ENCODE measurements at places on chromosomes 1 and 21.

GRCh38 chr1:179761296-179761695 lies 18.2 kb downstream of the FAM163A start:
- H3K27me3 ChIP-seq: peaks cover 1% of the 10 kb centered on the region
- H3K4me1 ChIP-seq: no peaks in the 10 kb centered on the region
- DNase-seq: no peak
- no peak overlapping the region for H3K4me3 ChIP-seq
- H3K27ac ChIP-seq: no peak overlapping the region

DNA sequence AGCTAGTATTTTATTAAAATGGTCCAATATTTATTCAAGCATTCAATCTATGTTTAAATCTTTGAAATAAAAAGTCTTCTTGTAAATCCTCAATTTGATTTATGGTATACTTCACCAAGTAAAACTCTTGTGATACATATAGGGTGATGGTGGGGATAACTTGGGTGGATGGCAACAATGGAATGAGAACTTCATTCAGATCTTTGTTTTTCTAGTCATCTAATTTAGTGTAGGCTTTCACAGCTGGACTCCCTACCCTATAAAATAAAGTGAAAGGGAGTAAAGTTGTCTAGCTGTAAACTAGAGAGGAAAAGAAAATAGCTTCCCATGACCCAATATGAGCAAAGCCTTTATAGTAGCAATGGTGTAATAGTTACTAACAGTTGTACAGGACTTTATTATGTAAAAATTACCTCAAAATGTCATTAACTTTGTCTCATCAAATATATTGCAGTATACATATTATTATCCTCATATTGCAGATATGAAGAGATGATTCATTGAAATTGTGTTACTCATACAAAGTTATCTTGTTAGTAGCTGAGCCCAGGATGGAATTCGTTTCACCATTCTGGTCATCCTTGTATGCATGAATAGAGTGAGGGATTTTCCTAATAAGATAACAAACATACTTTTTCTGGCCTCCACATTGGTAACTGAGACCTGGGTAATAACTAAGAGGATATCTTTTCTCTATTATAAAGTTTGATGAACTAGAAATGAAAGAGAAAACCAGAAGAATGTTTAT lies 1377.7 kb upstream of the ADGRL4 start:
- H3K4me3 ChIP-seq: no peak overlapping the region
- no peaks in the 10 kb centered on the region for H3K36me3 ChIP-seq
- no peaks in the 10 kb centered on the region for H3K27me3 ChIP-seq
- H3K4me1 ChIP-seq: no peaks in the 10 kb centered on the region
- H3K27ac ChIP-seq: no peak overlapping the region

DNA sequence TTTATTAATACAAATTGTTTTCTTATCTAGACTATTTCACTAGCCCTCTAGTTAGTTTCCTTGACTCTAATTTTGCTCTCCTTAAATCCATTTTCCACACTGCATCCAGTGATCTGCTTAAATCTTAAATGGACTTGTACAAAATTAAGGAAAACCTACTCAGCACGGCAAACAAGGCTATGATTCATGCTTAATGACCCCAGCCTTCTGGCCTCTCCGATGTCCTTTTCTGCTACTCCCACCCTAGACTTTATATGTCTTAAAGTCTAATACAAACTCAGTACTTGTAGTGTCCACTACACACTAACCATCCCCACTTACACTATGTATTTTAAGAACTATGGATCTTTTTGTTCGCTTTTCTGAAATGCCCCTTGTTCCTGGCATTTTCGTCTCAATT lies 2.2 kb downstream of the TMED5 start:
- H3K27me3 ChIP-seq: no peaks in the 10 kb centered on the region
- DNase-seq: no peak
- H3K27ac ChIP-seq: peak overlapping the region; percentile 98
- peaks cover 69% of the 10 kb centered on the region for H3K4me1 ChIP-seq
- H3K36me3 ChIP-seq: peaks cover 6% of the 10 kb centered on the region

DNA sequence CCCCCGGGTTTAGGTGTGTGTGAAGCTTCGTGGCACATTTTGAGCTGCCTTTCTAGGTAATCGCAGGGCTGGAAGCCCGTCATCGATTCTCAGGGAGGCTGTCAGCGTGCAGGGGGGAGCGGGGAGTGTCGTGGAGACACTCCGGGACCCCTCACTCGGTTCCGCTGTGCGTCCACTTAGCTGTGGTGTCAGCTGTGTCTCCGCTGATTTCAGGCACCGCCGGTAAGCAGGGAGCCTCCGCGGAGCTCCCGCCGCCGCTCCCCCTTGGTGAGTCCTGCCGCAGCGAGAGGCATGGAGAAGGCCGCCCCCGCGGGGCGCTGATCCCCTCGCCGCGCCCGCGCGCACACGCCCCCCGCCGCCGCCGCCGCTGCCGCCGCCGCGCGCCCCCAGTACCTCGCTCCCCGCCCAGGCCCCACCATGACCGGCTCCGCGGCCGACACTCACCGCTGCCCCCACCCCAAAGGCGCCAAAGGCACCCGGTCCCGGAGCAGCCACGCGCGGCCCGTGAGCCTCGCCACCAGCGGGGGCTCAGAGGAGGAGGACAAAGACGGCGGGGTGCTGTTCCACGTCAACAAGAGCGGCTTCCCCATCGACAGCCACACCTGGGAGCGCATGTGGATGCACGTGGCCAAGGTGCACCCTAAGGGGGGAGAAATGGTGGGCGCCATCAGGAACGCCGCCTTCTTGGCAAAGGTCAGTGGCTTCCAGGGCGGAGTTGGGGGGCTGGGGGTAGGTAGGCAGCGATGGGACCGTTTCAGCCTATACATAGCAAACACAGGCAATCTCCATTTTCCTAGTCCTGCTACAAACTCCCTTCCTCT lies 995 bp downstream of the VASH2 start:
- H3K36me3 ChIP-seq: no peaks in the 10 kb centered on the region
- H3K4me3 ChIP-seq: peak overlapping the region; percentile 79
- DNase-seq: no peak
- H3K4me1 ChIP-seq: peaks cover 16% of the 10 kb centered on the region
- no peak overlapping the region for H3K27ac ChIP-seq

- no peak overlapping the region for H3K4me3 ChIP-seq
- DNase-seq: no peak
- H3K36me3 ChIP-seq: no peaks in the 10 kb centered on the region
- peaks cover 6% of the 10 kb centered on the region for H3K27me3 ChIP-seq
- no peaks in the 10 kb centered on the region for H3K4me1 ChIP-seq
- no peak overlapping the region for H3K27ac ChIP-seq
Observed at GRCh38 chr21:42637267-42638041, 16.0 kb upstream of the PDE9A start.

- peaks cover 19% of the 10 kb centered on the region for H3K4me1 ChIP-seq
- peaks cover 14% of the 10 kb centered on the region for H3K36me3 ChIP-seq
- H3K4me3 ChIP-seq: no peak overlapping the region
- H3K27ac ChIP-seq: no peak overlapping the region
- no peak for DNase-seq
Observed at GRCh38 chr21:25960402-25960801, 210.2 kb downstream of the APP start.

DNA sequence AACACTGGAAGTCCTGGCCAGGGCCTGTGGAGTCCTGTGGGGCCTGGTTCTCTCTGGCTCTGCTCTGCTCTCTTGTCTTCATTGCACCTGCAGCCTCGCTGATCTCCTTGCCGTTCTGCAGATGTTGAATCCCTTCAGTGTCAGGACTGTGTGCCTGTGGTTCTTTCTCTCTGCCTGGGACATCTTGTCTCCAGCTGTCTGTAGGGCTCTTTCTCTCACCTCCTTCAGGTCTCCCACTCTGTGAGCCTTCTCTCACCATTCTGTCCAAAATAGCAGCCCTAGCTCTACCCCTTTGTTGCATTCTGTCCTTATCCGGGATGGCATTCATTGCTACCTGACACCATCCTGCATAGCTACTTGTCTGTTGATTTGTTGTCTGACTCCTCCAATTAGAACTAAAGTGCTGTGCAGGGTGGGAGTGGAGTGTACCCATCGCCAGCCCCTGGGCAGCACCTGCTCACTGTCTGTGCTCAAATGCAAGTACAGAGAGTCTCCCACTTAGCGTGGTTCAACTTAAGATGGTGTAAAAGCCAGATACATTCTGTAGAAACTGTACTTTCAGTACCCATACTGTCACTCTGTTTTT lies 8.9 kb downstream of the PGBD2 start:
- H3K4me3 ChIP-seq: no peak overlapping the region
- H3K36me3 ChIP-seq: peaks cover 71% of the 10 kb centered on the region
- H3K4me1 ChIP-seq: peaks cover 14% of the 10 kb centered on the region
- no peaks in the 10 kb centered on the region for H3K27me3 ChIP-seq

DNA sequence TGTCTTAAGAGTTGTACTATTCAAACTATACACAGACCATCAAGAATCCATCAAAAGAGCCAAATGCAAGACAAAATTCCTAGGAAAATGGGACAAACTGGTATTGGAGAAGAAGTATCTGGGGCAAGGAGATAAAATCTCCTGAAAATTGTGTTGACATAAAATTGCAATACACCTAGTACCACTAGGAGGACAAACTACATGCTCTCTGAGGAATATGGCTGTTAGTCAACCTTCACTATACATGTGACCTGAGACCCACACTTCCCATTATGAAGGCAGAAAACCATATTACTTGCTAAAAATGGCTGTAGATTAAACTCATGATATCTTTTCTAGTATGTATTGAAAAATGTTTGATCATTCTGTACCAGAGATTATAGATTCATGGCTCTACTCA lies 30.0 kb downstream of the IRF2BP2 start:
- no peaks in the 10 kb centered on the region for H3K36me3 ChIP-seq
- DNase-seq: no peak
- no peaks in the 10 kb centered on the region for H3K4me1 ChIP-seq
- no peak overlapping the region for H3K27ac ChIP-seq

DNA sequence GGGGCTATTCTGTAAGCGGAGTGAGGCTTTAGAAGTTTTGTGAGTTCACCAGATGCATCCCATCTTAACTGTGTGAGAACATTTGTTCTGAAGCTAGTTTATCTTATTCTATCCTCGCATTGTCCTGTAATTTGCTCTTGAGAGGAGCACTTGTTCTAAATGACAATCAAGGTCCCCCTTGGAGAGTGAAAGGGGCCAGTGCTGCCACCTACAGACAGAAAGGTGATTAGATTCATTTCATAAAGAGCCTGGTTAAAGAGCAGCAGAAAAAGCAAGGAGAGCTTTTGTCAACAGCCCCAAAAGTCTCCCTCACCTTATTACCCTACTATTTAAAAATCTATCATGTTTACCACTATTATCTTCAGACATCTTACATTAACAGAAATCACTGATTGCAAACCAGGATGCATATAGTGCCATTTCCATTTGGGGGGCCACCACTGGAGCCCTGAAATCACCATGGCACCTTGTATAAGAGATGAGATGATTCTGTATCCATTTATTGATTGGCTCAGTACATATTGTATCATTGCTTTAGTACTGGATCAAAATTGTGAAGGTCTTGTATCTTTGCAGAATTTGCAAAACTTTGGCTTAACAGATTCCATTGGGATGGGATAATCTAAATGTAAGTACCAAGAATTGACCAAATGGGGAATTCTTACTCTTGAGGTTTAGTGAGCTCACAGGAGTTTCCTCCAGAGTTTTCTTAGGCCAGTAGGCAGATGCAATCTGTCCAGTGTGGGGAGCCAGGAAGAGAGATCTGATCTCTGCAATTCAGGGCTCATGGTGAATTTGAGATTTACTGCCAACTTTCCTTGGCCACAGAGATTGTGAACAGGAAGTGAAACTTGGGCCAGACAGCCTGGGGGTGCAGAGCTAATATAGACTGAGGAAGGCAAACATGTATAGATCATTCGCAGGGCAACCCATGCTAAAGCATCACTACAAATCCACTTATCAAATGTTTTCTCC lies 64.3 kb upstream of the TRABD2B start:
- H3K27ac ChIP-seq: no peak overlapping the region
- peaks cover 16% of the 10 kb centered on the region for H3K27me3 ChIP-seq
- no peaks in the 10 kb centered on the region for H3K4me1 ChIP-seq
- no peaks in the 10 kb centered on the region for H3K36me3 ChIP-seq
- H3K4me3 ChIP-seq: no peak overlapping the region

DNA sequence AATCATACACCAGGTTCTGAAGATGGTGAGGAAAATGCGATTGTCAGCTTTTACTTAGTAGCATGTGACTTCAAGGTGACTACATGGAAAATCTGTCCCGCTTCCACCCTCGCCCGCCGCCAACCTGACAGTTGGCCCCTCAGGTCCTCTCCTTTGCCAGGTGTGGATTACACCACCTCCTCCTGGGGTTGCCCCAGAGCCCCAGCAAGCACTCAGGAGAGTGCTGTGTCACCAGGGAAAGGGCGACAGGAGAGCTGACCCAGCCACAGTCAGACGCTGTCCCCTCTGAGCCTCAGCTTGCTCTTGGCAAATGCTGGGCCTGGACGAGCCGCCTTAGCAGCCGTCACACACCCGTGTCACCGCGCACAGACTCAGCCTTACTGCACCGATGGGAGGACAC lies 17.9 kb downstream of the PTTG1IP start:
- no peaks in the 10 kb centered on the region for H3K27me3 ChIP-seq
- no peak for DNase-seq
- peaks cover 41% of the 10 kb centered on the region for H3K4me1 ChIP-seq
- no peak overlapping the region for H3K4me3 ChIP-seq
- peaks cover 94% of the 10 kb centered on the region for H3K36me3 ChIP-seq

DNA sequence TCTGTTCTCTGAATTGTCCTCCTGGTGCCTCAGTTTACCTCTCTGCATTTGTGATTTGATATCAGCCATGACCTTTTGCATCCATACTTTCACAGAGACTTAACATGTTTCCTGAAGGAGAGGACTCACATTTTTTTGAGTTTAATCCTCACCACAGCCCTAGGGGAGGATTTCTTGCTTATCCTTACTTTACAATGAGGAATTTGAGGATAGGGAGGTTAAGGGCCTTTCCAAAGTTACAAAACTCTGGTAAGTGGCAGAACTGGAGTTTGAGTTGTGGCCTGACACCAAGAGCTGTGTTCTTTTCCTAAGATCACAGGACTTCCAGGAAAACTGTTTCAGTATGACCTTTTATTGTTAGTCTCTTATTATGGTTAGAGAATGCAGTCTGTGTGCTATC lies 34.2 kb downstream of the TNFRSF8 start:
- no peak overlapping the region for H3K4me3 ChIP-seq
- no peak for DNase-seq
- peaks cover 4% of the 10 kb centered on the region for H3K36me3 ChIP-seq
- no peak overlapping the region for H3K27ac ChIP-seq
- no peaks in the 10 kb centered on the region for H3K27me3 ChIP-seq

All from naive thymus-derived CD8-positive, alpha-beta T cell (primary cell).